Anterior cingulate cortex (tissue), 58 donors: ENCODE measurements at places on chromosomes 3 and 15.

- DNase-seq: peak; percentile 72
Observed at GRCh38 chr3:49802719-49803464, at the start of gene INKA1. Gene INKA1 (plus strand): TSS chr3:49803261. CDS start chr3:49803393, 132 bp downstream.

GRCh38 chr3:62149962-62150361, 223.4 kb downstream of the FEZF2 start:
- no peak for DNase-seq

DNA sequence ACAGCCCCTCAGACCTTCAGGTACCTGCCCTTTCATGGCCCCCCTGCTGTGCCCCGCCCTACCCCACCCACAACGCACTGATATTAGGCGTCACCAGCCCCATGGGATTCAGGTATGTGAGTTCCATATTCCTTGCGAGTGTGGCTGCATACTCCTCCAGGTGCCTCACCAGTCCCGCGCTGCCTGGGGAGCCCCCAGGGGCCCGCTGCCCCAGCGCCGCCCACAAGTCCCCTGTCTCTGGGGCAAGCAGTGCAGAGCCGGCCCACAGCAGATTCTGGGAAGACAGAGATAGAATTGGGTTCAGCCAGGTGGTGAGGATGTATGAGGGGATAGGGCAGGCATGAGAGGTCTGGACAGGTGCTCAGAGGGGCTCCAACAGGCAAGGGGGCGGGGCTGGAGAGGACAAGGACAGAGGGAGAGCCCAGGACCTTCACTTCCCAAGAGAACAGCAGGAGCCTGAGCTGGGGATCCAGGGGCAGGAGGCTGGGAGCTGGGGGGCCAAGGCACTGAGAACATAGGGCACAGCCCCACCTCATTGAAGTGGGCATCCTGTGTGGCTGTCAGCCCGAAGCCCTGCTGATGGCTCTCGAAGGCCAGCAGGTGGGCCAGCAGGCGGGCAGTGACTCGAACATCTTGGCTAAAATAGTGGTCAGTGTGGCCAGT, 13.1 kb upstream of the SLC26A6 start:
- DNase-seq: no peak

DNA sequence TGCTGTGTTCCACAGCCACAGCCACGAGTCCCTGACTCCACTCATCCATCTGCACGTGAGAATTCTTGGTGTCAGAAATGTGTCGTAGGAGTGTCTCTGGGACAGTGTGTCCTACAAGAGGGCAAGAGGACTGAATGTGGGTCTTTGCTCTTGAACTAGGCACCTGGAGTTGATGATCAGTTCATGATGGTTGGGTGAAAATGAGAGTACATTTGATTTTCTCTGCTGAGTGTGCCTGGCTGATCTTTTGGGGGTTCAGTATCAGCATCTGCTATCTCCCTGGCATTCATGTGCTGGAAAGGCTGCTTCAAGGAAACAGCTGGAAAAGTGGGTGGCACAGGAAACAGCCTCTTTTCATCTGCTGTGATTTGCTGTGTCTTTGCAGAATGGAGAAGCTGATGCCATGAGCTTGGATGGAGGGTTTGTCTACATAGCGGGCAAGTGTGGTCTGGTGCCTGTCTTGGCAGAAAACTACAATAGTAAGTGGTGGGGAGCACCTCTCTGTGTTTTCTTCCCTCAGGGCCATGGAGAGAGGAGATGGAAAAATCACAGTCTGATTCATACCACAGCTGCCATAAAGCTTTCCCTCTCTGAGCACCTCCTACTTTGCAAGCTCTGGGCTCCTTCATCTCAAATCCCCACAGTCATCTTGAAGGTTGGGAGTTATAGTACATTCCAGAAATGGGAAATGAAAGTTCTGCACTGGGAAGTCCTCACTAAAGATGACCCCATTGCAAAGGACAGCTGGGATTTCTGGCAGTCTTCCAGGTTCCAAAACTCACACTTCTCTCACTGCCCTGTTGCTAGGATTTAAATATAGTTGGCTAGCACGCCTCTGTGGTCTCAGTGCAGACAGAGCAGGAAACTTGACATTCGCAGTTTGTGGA, 17.8 kb downstream of the TF start:
- no peak for DNase-seq

DNA sequence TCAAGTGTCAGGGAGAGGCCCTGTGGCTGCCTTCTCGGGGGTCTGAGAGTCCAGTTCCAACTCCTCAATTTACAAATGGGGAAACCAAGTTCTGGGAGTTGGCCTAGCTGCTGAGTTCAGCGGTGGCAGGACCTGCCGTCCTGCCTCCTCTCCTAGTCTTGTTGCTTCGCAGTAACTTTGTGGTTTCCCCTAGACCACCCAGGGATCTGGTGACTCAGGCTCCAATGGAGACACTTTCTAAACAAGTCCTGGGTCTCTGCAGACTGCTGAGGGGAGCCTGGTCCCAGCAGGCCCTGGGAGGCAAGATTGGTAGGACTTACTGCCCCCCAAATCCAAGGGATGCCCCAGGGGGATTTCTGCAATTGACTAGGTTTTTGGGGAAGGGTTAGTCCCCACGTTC, 83.6 kb downstream of the SMAD6 start:
- DNase-seq: no peak
